ENCODE measurements at places on chromosomes 11 and 22.

- no peak for DNase-seq
Observed at GRCh38 chr11:17014321-17014832, at the start of gene PLEKHA7. TSS of gene PLEKHA7 (minus strand) at chr11:17014414. CDS start at chr11:17014401, 13 bp downstream.

GRCh38 chr11:10360835-10361234 lies 56.0 kb downstream of the ADM start:
- DNase-seq = no peak

DNA sequence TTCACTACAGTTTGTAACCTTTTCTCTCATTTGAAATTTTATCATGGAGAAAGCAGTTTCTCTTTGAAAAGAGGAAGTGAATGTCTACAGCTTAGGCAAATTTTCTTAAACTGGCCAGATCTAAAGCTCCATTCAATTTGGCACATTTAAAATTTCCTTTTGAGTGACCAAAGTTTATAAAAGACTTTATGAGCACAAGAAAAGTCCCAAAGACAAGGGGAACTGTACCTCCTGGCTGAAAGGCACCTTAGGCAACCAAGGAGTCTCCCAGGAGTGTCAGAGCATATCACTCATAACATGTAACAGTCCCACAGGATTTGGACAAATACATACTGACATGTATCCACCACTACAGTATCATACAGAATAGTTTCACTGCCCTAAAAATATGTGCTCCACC lies 41.3 kb downstream of the NARS2 start:
- DNase-seq = no peak

DNA sequence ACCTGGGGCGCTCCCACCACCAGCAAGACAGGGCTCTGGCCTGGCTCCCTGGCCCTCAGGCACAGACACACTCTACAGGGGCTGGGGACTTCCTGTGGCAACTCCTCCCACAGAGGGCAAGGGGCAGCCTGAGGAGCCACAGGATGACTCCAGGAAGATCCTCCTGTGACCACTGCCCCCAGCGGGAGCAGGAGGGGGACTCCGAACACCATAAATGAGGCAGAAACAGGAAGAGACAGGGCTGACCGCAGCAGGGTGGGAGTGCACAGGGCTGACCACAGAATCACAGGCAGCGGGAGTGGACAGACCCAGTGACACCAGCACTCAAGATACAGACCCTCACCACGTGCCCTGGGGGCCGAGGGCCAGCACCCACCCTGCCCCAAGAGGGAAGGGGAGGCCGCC lies 10.8 kb downstream of the ARAP1 start:
- no peak for DNase-seq

- DNase-seq = no peak
Observed at GRCh38 chr11:62179995-62180394, 10.0 kb upstream of the SCGB1D1 start.

Data from fibroblast of the aortic adventitia (primary cell).